Nucleus accumbens (tissue), 56 donors: ENCODE measurements at places on chromosomes 7 and 10.
A peak's percentile ranks its signal among the peaks of the same experiment; 100 is the strongest.

DNA sequence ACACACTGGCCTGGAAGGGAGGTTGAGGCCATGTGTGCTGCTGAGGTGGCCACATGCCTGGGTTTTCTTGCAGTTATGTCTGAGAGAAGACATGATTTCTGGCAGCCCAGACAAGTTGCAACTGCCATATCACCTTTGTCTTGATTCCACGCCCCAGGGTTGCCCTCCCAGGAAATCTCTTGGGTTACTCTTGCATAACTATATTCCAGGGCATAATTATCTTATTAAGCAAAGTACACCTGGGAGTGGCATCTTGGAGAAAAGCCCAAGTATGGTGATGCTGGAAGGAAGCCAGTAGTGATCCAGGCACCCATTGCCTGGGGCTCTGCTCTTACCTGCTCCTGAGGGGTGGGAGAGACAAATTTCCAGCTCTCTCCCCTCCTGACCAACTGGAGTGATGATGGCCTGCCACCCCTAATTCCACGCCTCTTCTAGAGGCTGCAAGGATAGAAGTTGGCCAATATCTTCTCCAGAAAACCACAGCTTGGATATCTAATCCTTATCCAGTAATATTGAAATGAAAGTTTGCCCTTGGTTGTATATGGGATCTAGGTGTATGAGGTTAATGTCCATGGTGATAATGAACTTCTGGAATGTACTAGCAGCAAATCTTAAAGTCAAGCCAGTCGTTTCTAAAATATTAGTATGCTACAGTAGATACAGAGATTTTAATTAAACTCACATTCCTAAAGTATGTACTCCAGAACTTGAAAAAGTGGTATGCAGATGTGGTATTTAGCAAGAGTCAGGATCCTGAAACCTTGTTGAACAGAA, 5.0 kb downstream of the AKR1B10 start:
- DNase-seq: no peak

DNA sequence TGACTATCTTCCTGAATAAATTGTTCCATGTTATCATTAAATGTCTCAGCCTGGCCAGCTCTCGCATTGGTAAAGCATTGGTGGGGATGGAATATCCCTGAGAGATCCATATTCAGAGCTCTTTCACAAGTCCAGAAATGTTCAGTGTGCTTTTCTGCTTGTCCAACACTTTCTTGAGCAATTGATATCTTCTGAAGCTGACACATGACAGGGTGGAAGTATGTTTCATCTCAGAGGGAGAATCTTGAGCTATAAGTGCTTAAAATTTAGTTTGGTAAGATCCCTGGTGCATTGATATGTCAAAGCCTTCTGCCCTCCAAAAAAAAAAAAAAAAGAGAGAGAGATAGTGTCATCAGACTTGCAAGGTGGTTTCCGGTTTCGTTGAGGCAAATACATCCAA, 7.4 kb downstream of the IFIT3 start:
- DNase-seq: no peak

DNA sequence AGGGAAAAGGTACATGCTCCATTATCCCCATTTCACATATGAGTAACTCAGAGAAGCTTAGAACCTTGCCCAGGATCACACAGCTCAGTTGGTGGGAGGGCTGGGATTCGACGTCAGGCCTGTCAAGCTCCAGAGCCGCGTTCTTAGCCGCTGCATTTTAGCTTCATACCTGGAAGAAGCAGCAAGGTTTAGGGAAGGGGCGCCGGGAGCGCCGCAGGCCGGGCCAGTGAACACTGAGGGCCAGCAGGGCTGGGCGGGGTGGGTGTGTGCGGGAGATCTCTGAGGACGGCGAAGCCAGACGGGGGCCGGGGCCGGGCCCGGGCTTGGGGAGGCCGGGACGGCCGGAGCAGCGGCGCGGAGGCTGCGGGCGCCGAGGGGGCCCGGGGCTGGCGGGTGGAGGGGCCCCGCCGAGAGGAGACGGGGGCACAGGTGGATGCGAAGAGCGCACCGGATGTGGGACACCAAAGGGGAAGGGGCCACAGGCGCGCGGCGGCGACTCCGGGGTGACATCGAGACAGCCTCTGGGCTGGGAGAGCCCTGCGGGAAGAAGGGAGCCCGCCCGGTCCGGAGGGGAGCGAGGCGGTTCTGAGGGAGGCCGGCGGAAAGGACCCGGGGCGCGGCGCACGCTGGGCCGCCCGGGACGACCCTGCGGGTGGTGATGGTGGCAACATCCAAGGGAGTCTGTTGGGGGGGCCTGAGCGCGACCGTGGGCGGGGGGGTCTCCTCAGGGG, 498 bp downstream of the NDST2 start:
- no peak for DNase-seq

GRCh38 chr10:28295336-28295735, 7.5 kb downstream of the MPP7 start:
- DNase-seq: no peak

DNA sequence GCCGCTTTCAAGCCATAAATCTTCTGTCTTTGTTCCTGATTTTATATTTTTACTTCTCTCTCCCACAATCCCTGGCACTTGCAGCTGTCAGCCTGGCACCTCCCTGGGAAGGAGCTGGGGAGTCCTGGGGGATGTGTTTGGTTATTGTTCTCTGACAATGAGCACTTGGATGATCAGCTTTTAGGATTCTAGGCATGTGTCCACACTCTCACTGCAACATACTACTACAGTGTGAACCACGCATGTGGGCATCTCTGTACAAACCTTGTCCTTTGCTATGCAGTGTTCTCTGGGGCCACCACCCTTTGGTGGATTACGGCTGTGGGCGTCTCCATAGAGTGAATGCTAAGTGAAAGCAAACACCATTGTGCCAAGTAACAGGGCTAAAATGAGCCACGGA, 168.4 kb upstream of the KMT2E start:
- peak; percentile 63 for DNase-seq
